ENCODE measurements at places on chromosomes 11 and 22.

DNA sequence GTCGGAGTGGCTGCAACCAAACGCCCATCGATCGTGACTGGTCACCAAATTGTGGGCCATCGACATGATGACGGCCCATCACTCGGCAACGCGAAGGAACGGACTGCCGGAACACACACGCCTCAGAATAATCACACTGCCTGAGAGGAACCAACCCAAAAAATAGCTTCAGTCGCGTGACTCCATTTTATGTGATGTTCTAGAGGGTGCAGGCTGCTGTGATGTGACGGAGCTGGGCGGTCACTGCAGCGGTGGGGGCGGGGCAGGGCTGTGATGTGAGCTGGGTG, 174.6 kb downstream of the CTTN start:
- peaks cover 15% of the 10 kb centered on the region for H3K4me1 ChIP-seq
- no peak overlapping the region for H3K27ac ChIP-seq
- no peak overlapping the region for H3K4me3 ChIP-seq
- no peak for ATAC-seq
- H3K27me3 ChIP-seq, result no peaks in the 10 kb centered on the region

DNA sequence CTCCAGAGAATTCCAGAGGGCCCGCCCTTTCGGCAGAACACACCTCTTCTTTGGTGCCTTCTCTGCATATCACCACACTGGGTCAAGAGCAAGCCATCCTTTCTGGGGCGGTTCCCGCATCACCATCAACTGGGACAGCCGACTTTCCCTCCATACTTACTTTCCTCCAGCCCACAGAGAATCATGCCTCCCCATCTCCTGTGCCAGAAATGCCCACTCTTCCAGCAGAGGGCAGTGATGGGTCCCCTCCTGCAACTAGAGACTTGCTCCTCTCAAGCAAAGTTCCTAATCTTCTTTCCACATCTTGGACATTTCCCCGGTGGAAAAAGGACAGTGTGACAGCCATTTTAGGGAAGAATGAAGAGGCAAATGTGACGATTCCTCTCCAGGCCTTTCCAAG, 157.7 kb downstream of the C11orf91 start:
- H3K4me1 ChIP-seq, result no peaks in the 10 kb centered on the region
- H3K4me3 ChIP-seq, result no peak overlapping the region
- H3K36me3 ChIP-seq, result no peaks in the 10 kb centered on the region
- peak; percentile 31 for ATAC-seq

DNA sequence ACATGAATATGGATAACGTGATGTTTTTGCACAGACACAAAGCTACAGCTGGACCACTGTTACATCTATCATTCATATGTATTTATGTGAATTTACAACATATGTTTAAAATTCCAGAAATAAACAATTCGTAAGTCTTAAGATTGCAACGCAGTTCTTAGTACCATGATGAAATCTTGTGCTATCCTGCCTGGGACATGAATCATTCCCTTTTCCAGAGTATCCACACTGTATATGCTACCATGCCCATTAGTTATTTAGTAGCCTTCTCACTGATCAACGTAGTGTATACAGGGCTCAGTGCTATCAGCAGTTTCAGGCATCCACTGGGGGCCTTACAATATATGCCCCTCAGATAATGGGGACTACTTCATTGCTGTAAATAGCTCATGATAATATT, 4.3 kb downstream of the ATL3 start:
- H3K27me3 ChIP-seq, result no peaks in the 10 kb centered on the region
- H3K4me3 ChIP-seq, result no peak overlapping the region
- no peak for ATAC-seq
- peak overlapping the region; percentile 57 for H3K27ac ChIP-seq

DNA sequence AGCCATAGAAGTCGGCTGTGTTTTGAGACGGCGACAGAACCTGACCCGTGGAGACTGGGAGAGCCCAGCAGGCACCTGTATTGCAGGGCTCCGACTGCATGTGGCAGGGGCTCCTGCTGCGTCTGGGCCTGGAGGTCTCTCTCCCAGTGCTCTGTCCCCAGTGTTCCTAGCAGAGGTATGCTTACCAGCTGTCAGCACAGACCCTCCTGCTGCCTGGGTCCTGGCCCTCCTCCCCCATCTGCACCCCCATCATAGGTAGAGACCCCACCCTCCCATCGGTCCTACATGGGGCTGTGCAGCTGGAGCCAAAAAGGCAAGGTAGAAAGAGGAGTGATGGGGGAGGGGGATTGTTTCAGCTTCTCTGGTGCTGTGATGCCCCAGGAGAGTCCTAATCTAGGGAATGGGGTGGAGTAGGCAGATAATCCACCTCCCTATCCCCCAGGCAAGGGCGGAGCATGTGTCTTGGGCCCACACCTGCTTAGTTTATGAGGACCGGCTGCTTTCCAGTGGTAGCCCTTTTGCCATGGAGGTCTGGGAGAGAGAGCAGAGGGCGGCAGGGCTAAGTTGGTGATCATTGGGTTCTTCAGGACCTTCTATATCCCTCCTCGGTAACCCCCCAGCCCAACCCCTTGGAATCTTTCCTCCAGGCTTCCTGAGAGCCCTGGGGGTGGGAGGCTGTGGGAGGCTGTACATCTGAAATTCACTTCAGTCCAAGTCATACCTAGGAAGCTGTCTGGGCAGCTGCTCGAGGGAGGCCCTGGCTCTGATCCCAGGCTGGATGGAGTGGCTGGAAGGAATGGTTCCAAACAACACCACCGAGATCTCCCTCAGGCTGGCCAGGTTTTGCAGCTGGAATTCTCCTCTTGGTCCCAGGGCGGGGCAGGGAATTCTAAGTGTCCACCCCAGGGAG, 5.3 kb downstream of the SLC7A4 start:
- peaks cover 38% of the 10 kb centered on the region for H3K27me3 ChIP-seq
- no peak for ATAC-seq
- H3K4me3 ChIP-seq, result no peak overlapping the region
- H3K27ac ChIP-seq, result no peak overlapping the region
- peaks cover under 1% of the 10 kb centered on the region for H3K4me1 ChIP-seq

GRCh38 chr22:49214976-49215375, 612.7 kb downstream of the BRD1 start:
- no peaks in the 10 kb centered on the region for H3K4me1 ChIP-seq
- no peak overlapping the region for H3K27ac ChIP-seq
- peaks cover 67% of the 10 kb centered on the region for H3K27me3 ChIP-seq
- ATAC-seq, result no peak

GRCh38 chr22:35561796-35562526, 21.3 kb downstream of the RASD2 start:
- no peaks in the 10 kb centered on the region for H3K36me3 ChIP-seq
- H3K27ac ChIP-seq, result no peak overlapping the region
- H3K4me3 ChIP-seq, result no peak overlapping the region
- H3K4me1 ChIP-seq, result peaks cover 32% of the 10 kb centered on the region
- no peak for ATAC-seq
- no peaks in the 10 kb centered on the region for H3K27me3 ChIP-seq

- H3K27me3 ChIP-seq, result peaks cover 95% of the 10 kb centered on the region
- no peaks in the 10 kb centered on the region for H3K36me3 ChIP-seq
- H3K4me3 ChIP-seq, result peak within 1 kb of the TSS; percentile 37
- no peak within 1 kb of the TSS for H3K27ac ChIP-seq
- ATAC-seq, result no peak
These were observed at the start of gene TBX1 for GRCh38 chr22:19760058-19760950. Gene TBX1 (plus strand): TSS chr22:19760778. CDS start chr22:19760844, 66 bp downstream.
